Stimulated activated CD4-positive, alpha-beta T cell treated with anti-CD3 and anti-CD28 coated beads, TNF-alpha, amount 100 ng/mL, for 1 hour (primary cell): ENCODE measurements at places on chromosomes 2 and 18.

- DNase-seq = no peak
These were observed 1.5 kb downstream of the RPRM start for GRCh38 chr2:153476816-153477635.

DNA sequence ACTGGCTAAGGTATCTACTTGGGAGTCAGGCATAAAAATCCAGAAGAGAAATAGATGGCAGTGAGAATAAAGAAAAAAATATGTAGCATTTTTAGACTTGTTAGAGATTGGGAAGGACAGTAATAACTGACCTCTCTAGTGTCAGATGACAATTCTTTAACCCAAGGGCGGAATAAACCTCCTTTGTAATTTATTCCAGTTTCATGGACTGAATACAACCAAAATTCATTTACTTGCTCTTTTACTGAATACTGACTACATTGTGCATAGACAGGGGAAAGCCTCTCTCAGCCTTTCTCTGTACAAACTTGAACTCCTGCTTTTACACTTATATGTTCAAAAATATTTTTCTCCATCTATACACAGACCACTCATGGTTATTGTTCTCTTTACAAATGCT, 475.3 kb upstream of the RAB12 start:
- no peak for DNase-seq

DNA sequence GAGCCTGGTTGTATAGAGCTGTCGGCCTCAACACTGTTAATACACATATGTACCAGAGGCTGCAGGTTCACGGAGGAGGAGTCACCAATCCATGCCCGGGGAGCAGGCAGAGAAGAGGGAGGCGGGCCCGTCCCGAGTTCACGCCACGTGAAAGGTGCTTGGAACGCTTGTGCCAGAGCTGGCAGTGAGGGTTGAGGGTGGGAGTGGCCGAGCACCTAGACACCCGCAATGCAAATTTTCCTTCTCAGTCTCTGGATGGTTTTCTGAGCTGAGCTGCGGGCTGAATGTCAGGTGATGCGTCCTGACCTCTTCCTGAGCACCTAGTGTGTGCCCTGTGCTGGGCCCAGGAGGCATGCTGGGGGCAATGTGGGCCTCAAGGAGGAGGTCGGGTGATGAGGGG, 52.2 kb downstream of the ODC1 start:
- DNase-seq = no peak

DNA sequence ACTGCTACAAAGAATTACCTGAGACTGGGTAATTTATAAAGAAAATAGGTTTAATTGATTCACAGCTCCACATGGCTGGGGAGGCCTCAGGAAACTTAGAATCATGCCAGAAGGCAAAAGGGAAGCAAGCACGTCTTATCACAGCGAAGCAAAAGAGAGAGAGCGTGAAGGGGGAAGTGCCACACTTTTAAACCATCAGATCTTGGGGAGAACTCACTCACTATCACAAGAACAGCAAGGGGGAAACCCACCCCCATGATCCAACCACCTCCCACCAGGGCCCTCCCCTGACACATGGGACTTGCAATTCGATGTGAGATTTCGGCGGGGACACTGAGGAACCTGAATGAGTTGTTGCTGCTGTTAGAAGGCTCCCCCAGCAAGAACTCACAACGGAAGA, 220.2 kb upstream of the PIEZO2 start:
- no peak for DNase-seq

- no peak for DNase-seq
These were observed 242.4 kb downstream of the LPIN1 start for GRCh38 chr2:11988691-11989353.

GRCh38 chr18:44229693-44230108, 451.0 kb upstream of the SETBP1 start:
- no peak for DNase-seq

DNA sequence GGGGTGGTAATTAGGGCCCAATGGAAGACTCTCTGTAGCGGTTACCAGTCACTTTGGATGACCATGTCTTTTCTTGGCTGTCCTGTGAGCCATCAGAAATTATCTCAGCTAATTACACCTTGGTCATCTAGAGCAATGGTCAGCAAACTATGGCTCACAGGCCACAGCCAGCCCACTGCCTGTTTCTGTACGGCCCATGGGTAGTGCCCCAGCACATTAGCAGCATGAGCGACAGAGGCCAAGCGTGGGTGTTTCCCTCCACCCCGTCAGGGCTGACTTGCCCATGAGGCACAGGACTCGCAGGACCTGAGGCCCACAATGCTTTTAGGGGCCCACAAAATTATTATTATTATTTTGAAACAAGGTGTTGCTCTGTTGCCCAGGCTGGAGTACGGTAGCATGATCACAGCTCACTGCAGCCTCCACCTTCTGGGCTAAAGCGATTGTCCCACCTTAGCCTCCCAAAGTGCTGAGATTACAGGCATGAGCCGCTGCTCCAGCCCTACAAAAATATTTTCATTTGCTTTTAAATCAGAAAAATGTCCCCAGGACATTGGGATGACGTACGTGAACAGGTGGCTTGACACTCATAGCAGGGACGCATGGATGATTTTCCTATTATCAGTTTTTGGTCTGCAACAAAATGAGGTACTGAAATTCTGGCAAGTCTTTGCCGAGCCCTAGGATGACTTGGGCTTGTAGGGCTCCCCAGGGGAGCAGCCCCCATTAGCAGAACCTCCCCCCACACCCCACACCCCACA, 29.3 kb upstream of the CEP68 start:
- no peak for DNase-seq

- DNase-seq = no peak
These were observed 11.4 kb upstream of the NEU4 start for GRCh38 chr2:241797441-241798080.

DNA sequence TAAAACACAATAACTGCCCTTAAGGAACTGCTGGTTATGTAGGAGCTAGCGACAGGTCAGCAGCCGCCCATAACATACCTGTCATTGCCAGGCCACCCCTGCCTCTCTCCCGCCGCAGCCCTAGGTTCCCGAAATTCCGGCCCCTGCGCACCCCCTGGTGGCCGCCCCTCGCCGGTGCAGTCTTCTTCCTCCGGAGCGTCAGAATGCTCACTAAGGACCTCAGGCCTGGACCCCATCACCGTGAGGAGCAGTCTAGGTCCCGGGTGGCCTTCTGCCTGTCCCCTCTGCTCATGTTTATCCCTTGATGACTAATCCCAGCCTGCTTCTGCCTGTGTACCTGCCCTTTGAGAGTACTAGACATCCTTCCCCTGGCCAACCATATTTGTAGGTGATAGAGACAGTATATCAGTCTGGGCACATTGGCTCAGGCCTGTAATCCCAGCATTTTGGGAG, 115.7 kb upstream of the SLC1A4 start:
- peak; percentile 64 for DNase-seq

DNA sequence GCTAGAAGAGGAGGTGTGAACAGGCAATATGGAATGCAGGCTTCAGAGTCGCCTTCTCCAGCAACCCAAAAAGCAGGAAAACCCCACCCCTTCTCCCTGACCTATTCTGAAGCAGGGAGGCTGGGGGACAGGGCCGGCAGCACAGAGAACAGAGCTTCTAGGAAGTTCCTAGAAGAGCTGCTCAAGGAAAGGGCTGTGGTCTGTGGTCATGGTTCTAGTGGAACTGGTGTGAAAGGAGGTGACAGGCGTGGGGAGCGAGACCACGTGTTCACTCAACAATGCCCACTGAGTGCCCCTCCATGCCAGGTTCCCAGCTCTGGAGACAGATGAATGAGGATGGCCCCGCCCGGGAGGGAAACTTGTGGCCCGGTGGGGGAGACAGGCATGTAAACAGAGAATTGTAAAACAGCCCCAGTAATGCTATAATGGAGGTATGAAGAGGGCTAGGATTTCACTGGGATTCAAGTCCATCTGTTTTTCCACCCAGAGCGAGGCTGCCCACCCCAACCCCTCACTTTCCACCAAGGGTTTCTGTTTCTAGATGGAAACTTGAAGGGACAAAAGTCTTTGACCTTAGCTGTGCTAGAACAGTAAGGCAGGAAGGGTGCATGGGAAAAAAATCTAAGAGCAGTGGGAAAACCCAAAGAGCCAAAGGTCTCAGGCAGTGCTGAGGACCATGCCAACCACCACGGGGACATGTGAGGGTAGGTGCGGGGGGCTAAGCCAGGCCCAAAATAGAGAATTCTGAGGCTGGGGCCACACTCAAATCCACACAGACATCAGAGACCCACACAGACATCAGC, 71.8 kb downstream of the TNS1 start:
- DNase-seq = no peak

GRCh38 chr2:47719099-47719498, 63.8 kb upstream of the MSH6 start:
- DNase-seq = no peak

DNA sequence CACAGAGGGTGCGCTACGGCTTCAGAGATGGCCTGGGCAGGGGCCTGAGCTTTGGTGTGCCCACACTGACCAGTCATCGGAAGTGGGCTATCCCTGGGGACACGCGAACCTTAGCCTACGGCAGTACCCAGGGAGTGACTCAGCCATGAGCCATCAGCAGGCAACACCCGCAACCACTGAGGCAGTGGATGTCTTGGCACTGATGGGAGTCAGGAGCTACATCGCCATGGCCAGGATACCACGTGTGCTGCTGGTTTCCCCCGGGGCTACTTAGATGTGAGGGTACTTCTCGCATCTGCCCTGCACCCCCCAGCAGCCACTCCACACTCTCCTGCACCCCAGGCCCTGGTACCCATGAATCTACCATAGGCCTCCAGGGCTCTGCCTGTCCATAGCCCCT, 12.8 kb upstream of the HPCAL1 start:
- no peak for DNase-seq

DNA sequence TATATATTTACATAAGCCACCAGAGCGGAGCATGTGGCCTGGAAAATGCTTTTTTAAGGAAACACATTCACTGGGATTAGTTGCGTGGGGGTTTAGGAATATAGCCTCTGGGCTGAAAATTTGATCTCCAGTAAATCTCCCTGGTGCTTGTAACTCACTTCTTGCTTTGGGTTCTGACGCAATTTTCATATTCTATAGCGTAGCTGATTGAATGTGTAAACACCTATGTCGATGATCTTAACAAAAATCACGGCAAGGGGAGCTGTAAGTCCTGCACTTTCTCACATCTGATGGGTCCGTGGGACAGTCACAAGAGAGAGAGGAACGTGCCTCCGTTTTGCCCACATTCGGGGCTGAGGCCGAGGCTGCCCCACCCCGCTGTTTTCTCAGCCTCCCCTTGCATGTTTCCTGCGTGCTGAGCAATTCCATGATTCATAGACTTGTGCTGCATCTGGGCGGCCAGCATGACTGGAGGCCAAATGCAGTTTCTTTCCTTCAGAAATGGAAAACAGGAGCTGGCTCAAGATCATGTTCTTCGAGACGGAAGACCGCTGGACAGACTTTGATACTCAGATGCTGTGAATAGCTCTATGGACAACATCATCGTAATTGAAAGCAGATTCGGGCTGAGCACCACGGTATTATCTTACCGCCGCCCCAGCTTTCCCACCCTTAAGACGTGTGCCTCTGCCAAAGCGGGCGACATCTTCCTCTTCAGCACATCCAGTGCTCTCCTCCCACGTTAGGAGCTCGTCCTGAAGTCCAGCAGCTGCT, 109.2 kb downstream of the TMEM18 start:
- DNase-seq = no peak

- no peak for DNase-seq
These were observed 325.1 kb downstream of the RNF144A start for GRCh38 chr2:7242189-7242867.

- no peak for DNase-seq
These were observed 84.5 kb downstream of the MEP1B start for GRCh38 chr18:32274307-32274706.

DNA sequence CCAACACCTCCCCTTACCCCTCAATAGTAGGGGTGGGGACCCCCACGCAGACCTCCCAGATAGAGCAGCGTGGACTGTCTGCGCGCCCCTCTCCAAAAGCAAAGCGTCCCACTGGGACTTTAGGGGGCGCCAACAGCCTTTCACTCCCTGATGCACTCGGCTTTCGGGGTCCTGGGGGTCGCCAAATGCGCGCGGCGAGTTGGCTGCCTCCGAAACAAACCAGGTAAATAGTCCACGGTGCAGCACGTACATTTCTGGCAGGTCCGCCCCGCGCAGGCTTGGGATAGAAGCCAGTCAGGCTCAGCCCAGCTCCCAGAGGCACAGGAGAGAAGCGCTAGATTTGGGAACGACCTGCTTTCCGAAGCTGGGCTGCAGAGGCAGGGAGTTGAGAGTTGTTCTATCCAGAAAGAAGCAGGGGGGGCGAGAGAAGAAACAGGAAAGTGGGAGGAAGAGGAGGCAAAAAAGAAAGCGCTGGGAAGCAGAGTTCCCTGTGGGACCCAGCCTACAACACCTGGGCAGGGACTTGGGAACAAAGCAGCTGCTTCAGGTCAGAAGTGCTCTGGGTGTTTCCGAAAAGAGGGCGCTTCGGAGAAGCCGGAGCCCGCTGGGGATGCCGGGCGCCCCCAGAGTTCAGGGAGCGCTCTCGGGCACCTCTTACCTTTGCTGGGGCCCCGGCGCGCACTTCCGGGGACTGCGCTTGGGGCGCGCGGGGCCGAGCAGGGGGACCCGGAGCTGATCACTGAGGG, 544 bp downstream of the EVA1A start:
- DNase-seq = no peak

DNA sequence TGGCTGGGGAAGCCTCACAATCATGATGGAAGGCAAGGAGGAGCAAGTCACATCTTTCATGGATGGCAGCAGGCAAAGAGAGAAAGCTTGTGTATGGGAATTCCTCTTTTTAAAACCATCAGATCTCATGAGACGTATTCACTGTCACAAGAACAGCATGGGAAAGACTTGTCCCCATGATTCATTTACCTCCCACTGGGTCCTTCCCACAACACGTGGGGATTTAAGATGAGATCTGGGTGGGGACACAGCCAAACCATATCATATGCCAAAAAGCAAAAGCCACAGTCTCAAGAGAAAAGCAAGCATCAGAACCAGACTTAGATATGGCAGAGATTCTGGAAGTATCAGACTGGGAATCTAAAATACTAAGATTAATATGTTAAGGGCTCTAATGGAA, 30.0 kb upstream of the SCRN3 start:
- DNase-seq = no peak

GRCh38 chr2:127321303-127321702, 27.4 kb upstream of the ERCC3 start:
- no peak for DNase-seq

DNA sequence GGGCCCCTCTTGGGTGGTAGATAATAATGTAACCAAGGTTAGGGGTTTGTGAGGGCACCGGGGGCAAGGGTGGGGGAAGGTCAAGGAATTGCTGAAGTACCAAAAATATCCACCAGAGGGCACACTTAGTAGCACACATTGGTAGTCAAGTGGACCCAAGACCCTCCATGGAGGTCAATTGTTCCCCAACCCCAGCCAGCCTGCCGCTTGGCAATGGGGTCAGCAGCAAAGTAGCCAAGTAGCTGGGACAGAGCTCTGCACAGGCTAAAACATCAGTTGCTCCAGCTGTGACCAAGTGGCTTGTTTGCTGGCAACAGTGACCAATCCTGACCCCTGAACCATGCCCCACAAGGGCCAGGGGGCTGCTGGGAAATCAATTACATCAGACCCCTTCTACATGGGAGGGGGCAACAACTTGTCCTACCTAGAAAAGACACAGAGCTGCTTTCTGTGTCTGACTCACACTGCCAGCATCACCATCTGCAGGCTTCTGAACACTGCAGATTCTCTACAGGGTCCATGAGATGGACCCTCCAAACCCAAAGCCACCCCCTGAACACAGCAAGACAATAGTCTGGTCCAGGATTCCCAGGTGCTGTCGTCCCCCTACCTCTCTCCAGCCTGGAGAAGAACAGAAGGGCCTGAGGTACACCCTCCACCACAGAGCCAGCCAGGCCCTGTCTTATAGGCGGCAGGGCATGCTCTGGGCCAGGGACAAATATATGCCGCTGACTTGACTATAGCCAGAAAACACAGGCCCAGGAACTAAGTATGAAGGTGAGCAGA, 76.0 kb downstream of the EMX1 start:
- DNase-seq = peak; percentile 13

GRCh38 chr2:10231551-10232085, 71.1 kb upstream of the HPCAL1 start:
- DNase-seq = no peak
